ENCODE measurements at places on chromosomes 3 and 15.

GRCh38 chr15:69478259-69478781 lies 25.7 kb downstream of the RPLP1 start:
- DNase-seq, result no peak

GRCh38 chr3:16916840-16917239 lies 32.1 kb downstream of the PLCL2 start:
- no peak for DNase-seq

DNA sequence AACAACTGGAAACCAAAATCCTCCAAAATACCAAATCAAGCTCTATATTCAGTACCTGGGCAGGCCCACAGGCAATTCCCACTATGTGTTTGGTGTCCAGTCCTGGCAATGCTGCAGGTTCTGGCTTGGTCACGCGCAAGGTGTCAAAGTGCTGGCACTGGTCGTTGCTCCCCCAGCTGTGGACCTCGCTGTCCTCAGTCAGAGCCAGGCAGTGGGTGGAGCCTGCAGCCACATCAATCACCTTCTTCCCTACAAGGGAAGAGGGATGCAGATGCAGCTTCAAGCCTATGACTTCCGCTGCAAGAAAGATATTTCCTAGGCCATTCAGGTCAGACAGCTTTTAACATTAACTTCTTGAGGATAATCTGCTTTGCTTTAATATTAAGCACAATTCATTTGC lies 61.3 kb downstream of the HERC2 start:
- DNase-seq, result no peak

DNA sequence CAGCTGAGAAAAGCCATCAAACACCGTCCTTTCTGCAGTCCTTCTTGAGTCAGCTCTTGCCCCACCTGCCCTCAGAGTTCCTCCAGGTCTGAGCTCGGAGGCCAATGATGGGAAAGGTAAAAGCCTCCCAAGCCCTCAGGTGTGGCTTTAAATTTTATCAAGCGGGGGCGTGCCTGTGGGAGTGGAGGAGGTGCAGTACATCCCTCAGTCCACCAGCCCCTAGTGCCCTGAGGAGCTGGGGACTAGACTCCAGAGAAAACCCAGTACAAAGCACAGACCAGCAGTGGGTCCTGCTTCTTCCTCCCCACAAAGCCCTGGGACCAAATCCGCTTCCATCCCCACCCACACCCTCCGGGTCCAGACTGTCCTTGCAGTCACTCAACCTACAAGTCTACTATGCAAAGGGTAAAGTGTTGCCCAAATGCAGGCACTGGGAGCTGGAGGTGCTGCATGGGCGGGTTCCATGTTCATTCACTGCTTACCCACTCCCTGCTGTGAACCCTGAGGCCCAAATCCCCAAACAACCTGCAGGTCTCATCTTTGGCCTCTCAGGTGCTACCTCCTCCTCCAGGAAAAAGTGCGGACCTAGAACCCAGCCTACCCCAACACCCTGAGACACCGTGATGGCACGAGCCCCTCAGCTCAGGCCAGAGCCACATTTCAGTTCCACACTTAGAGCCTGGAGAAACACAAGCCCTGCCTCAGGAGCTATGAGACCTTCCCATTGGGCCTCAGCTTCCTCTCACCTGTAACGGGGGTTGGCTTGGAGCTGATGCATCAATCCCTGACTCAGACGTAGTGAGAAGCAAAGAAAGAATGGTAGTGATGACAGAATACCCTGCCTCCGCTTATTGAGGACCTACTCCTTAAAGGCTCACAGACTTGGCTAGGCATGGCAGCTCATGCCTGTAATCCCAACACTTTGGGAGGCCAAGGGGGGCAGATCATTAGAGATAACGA lies 2.4 kb downstream of the PFKFB4 start:
- no peak for DNase-seq

DNA sequence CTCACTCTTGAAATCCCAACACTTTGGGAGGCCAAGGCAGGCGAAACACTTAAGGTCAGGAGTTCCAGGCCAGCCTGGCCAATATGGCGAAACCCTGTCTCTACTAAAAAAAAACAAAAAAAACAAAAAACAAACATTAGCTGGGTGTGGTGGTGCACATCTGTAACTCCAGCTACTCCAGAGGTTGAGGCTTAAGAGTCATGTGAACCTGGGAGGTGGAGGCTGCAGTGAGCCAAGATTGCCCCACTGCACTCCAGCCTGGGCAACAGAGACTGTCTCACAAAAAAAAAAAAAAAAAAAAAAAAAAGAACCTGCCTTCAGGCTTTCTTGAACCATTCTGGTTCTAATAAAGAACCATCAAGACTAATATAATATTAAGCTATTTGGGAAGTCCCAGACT lies 16.5 kb downstream of the ARPP19 start:
- no peak for DNase-seq

- no peak for DNase-seq
These were observed 25.9 kb downstream of the PTPN23 start for GRCh38 chr3:47406762-47407149.

- no peak for DNase-seq
These were observed 190.2 kb downstream of the RORA start for GRCh38 chr15:61038910-61039309.

DNA sequence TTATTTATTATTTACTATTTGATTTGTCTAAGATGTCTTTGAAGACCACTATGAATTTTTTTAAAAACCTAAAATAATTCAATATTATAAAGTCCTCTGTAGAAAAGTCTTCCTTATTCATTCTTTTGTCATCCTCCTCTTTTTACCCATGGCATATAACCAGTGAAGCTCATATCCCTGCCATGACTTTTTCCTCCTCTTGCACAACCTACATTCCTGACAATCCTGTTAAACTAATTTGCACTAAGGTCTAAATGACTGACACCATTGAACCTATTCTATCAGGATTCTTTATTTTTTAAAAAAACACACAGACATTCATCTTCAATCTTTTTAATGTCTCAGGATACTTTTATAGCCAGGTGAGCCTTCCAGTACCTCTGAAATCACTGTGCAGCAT lies 159.9 kb upstream of the SLC2A2 start:
- DNase-seq, result no peak

DNA sequence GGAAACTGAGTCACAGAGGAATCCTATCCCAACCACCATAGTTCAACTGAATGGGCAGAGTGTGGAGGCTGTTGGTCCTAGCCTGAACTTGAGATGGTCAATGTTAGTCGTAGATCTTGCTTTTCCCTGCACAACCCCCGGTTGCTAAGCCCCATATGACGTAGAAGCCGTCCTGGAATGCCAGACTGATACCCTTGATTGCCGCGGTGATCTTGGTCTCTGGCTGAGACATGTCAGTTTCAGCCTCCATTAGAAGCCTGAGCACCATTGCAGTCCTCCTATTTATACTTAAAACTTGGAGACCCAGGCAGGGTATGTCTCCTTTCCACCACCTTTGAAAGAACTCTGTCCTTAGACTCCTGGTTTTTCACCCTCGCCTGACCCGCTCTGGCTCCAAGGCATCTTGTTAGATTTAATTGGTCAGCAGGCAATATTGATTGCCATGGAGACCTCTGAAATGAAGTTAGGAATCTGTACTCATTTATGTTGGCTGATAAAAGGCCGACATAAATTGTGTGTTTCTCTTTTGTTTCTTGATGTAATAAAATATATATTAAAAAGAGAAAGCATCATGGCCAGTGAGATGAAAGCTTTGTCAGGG lies 53.4 kb downstream of the RPLP1 start:
- no peak for DNase-seq

DNA sequence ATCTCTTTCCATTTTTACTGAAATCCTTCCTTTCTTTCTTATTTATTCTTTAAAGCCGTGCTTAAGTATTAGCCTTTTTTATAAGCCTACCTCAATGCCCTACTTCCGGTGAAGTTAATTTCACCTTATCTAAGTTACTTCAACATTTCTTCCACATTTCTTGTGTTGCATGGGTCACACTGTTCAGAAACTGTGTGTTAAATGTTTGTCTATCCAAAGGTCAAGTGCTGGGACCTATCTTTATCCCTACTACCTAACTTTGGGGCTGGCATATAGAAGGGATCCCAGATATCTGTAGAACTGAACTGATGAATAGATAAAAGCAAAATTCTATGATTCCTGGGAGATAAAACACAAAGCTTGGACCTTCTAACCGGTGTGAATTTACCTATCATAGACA lies 332.3 kb upstream of the SATB1 start:
- DNase-seq, result no peak

Data from activated effector memory CD4-positive, alpha-beta T cell treated with Interleukin-2 at 50 U/mL for 16 hours (primary cell).